ENCODE measurements at places on chromosomes 4 and X. TPM values are rescaled to one million over a fixed set of nuclear protein-coding genes. Genes with fewer than 3 reads are reported as not detected.

Gene ZNF185
- total RNA-seq = 4.3 TPM

Gene SH3D19
- total RNA-seq = 18.4 TPM

Gene ART3
- not detected for total RNA-seq

Gene ADAM29
- total RNA-seq = not detected

Gene SULT1B1
- total RNA-seq = 0.12 TPM

Gene CFAP99
- total RNA-seq = not detected

Gene BEX1
- total RNA-seq = 4.4 TPM

Gene LINC00632
- 9.8 TPM for total RNA-seq

Gene GUCY1A1
- 0.11 TPM for total RNA-seq

Gene FGFBP2
- total RNA-seq = not detected

Gene SLC4A4
- 2.0 TPM for total RNA-seq

Gene PTPN13
- total RNA-seq = 91.1 TPM

Gene IL1RAPL2
- 0.11 TPM for total RNA-seq

Gene LRP2BP
- total RNA-seq = 0.37 TPM

Gene NDST4
- total RNA-seq = 0.66 TPM

Gene CXorf51B
- total RNA-seq = not detected

Gene CT45A8
- total RNA-seq = not detected

Gene PABPC1L2A
- not detected for total RNA-seq

Gene MAGEA1
- total RNA-seq = not detected

Data from uterine smooth muscle cell (primary cell).